NCI-H510A treated with DMSO at 0.1 percent for 48 hours (cell line): ENCODE measurements at places on chromosomes 13 and 19.

DNA sequence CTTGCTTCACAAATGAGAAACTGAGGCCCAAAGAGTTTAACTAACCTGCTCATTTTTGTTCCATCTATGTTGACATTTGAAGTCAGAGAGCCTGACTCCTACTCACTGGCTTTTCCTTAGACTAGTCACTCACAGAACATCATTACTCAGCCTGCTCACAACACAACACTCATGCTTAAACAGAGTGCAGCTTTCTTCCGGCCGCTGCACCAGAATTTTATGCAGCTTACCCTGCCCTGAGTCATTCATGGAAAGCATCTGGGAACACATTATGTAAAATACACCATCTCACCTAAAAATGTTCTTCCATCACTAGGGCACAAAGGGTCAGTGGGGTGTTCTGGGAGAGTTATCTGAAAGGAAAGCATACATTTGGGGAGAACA lies 303.4 kb downstream of the SPRY2 start:
- DNase-seq = no peak

DNA sequence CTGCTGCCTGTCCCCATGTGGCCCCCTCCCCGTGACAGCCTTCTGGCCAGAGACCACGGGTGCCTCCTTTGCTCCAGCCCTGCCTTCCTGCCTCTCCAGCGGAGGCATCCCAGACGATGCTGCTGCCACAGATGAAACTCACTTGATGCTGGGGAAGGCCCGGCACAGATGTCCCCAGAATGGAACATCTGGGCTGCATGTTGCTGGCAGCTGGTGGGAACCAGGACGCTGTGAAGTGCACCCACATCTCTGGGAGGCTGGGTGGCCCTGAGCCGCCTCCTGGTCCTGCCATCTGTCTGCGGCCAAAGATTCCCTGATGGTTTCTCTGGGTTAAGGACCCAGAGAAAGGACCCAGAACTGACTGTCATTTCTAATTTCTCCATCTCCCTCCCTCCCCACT lies 51.9 kb upstream of the PTPRS start:
- DNase-seq = no peak

- DNase-seq = no peak
Observed at GRCh38 chr19:6443986-6444385, 10.4 kb upstream of the SLC25A41 start.

DNA sequence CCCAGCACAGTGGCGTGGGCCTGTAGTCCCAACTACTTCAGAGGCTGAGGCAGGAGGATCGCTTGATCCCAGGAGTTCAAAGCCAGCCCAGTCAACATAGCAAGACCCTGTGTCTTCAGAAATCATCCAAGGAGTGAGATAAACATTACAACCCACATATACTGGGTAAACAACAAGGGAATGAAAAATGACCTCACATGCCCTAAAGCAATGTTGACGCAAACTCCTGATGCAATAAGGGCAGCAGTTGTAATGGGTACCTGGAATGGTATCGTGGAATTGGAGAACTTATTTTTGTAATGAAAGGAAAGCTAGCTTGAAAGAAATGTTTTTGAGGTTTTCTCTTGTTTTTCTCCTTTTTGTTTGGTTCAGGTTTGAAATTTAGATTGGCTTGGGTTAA lies 24.5 kb upstream of the LGALS16 start:
- no peak for DNase-seq

DNA sequence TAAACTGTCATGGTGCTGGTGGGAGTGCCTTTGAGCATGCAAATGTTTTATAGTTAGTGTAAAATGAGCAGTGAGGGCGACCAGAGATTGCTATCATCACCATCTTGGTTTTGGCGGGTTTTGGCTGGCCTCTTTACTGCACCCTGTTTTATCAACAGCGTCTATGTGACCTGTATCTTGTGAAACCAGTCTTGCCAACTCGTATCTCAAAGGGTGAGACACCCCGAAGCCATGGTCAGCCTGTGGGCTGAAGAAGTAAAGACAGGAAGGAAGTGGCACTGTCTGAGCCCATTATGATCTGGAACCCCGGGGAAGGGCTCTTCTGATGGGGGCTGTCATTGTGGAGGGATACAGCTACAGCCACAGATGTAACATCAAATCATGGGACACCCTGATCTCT lies 81.5 kb upstream of the FAM216B start:
- DNase-seq = no peak

GRCh38 chr19:11105014-11105636 lies 15.9 kb downstream of the LDLR start:
- no peak for DNase-seq

DNA sequence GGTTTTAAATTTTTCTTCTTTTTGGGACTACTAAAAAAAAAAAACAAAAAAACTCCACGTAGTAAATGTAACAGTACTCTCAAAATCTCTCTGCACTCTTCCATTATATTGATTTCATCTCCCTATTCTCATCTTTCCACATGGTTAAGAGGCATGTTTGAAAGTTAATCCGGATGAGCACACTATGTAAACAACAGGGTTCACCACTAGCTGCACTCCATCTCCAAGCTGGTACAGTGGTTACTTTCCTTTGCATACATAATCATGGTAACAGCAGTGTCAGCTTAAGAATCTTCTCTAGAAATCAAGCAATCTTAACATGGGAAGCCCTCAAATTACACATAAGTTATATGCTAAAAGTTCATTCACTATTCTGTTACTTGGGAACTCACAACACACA lies 92.6 kb downstream of the MIPEP start:
- peak; percentile 45 for DNase-seq

DNA sequence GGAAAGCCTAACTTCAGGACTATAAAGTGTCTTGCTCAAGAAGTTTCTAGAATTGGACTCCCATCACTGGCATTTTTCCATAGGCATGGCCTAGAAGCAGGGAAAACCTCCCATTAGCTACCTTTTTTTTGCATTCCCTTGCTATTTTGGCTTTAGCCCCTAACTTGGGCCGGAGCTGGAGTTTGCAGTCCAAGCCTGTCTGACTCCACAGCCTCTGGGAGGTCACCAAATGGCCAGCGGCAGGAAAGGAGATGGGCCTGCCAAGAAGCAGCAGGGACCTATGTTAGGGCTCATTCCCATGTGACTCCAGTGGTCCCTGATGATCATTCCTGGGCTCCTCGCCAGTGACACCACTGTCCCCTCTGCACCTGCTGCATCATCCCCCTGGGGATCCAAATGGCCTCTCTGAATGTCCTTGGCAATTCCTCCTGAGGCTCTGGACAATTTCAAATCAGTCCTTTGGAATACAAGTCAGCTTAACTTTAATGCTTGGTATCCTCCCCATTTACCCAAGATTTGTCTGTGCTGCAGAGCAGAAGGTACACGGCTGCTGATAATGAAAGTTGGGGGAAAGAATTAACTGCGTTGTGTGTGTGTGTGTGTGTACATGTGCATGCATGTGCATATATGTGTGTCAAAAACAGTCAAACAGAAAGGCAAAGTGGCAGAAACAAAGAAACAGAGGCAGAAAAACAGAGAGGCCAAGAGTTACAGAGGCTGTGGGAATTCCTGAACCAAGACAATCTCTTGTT lies 69.8 kb upstream of the SERP2 start:
- DNase-seq = no peak

DNA sequence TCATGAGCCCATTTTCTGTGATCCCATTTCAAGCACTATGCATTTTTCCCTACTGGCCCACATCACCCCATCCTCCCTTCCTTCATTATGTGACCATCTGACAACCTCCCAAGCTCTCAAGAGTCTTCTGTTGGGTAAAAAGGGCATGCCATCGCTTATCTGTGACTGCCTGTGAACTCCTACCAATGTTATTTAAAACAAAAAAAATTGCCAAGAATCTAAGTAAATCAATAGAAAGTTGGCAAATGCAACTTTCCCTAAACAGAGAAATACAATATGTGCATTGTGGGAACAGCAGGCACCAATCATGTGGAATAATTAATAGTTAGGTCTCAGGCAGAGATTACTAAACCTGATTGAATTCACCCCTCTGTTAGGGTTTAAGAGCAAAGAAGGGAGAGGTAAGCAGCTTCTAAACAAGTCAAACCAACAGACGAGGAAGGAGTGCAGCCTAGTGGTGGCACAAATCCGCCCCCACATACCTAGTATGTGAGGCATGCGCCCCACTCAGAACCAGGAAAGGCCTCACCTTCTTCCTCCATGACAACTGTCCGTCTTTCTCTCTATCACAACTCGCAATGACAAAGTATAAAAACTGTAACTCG lies 29.8 kb downstream of the DZIP1 start:
- no peak for DNase-seq

GRCh38 chr19:29088761-29089160 lies 124.2 kb downstream of the UQCRFS1 start:
- DNase-seq = no peak

DNA sequence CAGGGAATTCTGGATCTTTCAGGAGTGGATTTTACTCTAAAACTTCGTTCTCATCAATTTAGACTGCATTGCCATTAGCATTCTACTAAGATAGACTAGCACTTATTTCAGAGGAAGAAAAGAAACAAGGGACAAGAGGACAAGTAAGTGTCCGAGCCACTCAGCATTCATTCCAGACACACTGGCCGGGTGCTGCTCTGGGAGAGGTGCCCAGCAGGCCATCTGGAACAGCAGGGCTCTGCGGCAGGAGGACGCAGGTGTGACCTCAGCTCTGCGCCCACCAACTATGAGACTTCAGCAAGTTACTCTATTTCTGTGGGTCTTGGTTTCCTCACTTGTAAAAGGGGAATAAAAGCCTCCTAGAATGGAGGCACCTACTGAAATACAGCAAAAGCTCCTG lies 4.2 kb downstream of the EPS15L1 start:
- DNase-seq = no peak

DNA sequence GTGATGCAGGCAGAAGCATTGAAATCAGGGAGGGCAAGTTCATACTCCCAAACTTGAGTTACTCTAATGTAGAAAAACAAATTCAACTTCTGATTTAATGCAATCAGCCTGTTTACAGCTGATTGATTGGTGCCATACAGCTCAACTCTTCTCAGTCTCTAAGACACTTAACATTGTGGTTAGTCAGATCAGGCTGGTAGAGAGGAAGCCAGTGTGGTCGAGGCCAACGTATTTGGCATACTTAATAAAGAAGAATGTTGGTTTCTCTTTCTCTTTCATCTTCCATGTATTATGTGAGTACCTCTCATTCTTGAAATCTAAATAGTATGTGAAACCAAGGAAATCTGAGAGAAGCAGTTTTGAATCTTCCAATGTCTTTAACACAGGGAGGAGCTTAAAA lies 255.0 kb upstream of the SLITRK1 start:
- DNase-seq = no peak

DNA sequence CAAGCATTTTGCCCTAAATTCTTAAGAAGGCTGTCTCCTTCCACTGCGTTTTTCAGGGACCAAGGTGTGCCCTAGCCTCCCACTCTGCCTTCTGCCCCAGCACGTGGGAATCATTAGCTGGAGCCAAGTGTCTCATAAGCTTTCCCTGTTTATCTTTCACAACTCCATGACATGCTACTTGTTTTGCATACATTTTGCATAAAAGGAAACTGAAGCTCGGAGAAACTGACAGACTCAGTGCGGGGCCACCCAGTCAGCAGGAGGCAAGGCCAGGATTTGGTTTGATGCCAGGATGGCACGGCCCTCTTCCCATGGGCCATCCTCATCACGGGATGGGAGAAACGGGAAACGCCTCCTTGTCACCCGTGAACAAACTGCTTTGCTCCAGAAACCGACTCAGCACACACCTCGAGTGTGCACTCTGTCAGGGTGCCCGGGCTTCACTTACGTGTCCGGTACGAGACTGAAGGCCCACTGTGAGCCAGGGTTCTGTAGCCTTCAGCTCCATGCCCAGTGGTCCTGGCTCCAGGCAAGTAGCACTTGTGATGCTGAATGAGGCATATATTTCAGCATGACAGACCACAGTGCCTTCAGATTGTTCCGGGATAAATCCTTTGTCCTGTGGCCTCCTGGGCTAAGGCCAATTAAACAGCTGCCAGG lies 9.6 kb downstream of the CEBPA start:
- DNase-seq = no peak

- no peak for DNase-seq
Observed at GRCh38 chr13:42653679-42654078, 79.7 kb downstream of the TNFSF11 start.

DNA sequence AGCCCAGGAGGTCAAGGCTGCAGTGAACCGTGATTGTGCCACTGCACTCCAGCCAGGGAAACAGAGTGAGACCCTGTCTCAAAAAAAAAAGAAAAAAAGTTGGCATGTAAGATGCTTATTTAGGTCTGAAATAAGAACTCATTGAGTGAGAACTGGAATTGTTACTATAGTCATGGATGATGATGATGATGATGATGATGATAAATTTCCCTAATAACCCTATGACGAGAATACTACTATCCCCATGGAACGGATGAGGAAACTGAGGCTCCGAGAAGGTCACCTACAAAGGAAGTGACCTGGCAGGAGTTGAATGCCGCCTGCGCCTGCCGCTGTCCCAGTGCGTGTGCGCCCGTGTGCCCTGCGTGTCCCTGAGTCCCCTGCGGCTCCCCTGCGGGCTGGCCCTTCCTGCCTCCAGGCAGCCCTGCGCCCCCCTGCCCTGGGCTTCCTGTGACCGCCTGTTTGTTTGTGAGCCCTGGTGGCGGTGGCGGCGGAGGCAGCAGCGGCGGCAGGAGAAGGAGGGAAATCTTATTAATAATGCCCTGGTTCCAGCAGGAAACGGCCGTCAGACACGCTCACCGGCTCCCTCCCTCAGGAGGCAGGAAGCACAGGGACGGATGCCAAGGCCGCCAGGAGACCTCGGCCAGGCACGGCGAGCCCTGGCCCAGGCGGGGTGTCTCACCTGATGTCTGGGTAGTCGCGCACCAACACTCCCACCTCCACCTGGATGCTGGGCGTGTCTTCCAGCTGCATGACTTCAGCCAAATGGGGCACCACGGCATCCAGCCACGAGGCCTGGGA lies 29.6 kb downstream of the EXOC3L2 start:
- DNase-seq = peak; percentile 51

- DNase-seq = no peak
Observed at GRCh38 chr19:1466461-1467214, 12.4 kb downstream of the C19orf25 start.

GRCh38 chr13:44031555-44031954 lies 151.9 kb downstream of the LACC1 start:
- DNase-seq = no peak

DNA sequence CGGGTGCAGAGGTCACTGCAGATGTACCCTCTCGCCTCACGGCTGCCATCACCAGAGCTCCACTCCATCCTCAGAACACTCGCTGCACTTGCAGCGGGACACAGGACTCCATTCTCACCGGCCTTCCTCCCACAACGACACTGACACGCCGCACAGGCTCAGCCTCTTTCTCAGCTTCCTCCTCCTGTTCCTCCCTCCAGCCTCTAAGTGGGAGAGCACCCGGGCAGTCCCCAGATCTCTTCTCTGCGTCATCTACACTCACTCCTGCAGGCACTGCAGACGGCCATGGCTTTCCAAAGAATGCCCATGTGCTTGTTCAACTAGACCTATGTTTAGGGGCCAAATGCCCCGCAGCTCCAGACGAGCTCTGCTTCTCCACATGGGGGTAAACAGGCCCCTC lies 14.3 kb upstream of the FKRP start:
- DNase-seq = no peak

GRCh38 chr13:75256922-75257321 lies 225.0 kb downstream of the TBC1D4 start:
- no peak for DNase-seq

DNA sequence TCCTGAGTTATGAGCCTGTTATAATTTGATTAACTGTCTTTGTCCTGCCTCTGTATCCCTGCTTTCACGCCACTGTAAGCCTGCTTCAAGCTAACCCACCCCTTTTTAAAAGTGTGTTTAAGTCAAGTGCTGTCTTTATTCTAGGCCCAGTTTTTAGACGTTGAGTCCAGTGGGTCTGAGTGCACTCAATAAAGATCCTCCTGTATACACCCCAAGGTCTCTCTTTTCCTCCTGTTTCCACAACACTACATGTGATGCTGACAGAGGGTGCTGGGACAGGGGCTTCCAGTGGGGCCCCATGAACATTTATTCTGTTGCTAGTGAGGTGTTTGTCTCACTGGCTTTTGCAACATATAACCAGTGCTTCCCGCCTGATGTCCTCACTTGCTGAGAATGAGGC lies 6.7 kb upstream of the F2RL3 start:
- no peak for DNase-seq
